ENCODE measurements at places on chromosomes 12 and 14. TPM values are rescaled to one million over a fixed set of nuclear protein-coding genes. Genes with fewer than 3 reads are reported as not detected.

The IFNG gene
- 560 TPM for total RNA-seq

The PKP2 gene
- not detected for total RNA-seq

The ITGB7 gene
- total RNA-seq = 751 TPM

The TMPRSS12 gene
- not detected for total RNA-seq

The RNASE13 gene
- total RNA-seq = not detected

The TSPAN8 gene
- total RNA-seq = not detected

The RAD51B gene
- total RNA-seq = 24.4 TPM

The ABCD2 gene
- total RNA-seq = 39.5 TPM

The WNT5B gene
- total RNA-seq = 4.7 TPM

The ANO4 gene
- total RNA-seq = not detected

The CYP27B1 gene
- total RNA-seq = 4.9 TPM

The KCNA5 gene
- total RNA-seq = not detected

The CRADD gene
- 8.7 TPM for total RNA-seq

The E2F7 gene
- total RNA-seq = 16.1 TPM

The SLCO1B1 gene
- not detected for total RNA-seq

The PSME1 gene
- total RNA-seq = 545 TPM

The VWF gene
- total RNA-seq = not detected

The LEMD3 gene
- 38.1 TPM for total RNA-seq

The ENTPD5 gene
- total RNA-seq = 9.7 TPM

The LPAR5 gene
- 5.7 TPM for total RNA-seq

The NAV3 gene
- not detected for total RNA-seq

The TAS2R10 gene
- 0.39 TPM for total RNA-seq

The ABCC9 gene
- total RNA-seq = not detected

The PIWIL1 gene
- total RNA-seq = not detected

The PRH2 gene
- total RNA-seq = not detected

The ANO2 gene
- not detected for total RNA-seq

The C12orf50 gene
- total RNA-seq = 0.12 TPM

The ZC2HC1C gene
- 1.3 TPM for total RNA-seq

The SERPINA1 gene
- total RNA-seq = 0.22 TPM

The MYO1H gene
- total RNA-seq = not detected

The TTC9 gene
- 12.5 TPM for total RNA-seq

The OR10A7 gene
- not detected for total RNA-seq

All from T-helper 1 cell treated with Interleukin-12 subunit alpha and Interleukin-12 subunit beta and Interleukin-4 antibody, amounts not matched to agents 30 ng/mL and 1 ng/mL, for 36 hours (primary cell).